ENCODE measurements at places on chromosomes 16 and 17.

DNA sequence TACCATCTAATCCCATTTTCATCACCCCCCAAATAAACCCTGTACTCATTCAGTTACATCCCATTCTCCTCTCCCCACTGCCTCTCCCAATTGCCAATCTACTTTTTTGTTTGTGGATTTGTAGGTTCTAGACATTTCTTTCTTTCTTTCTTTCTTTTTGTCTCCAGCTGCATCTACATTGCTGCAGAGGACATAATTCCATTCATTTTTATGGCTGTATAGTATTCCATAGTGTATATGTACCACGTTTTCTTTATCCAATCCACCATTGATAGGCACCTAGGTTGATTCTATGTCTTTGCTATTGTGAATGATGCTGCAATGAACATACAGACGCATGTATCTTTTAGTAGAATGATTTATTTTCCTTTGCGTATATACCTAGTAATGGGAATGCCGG lies 6.3 kb upstream of the CRYM start:
- no peak for DNase-seq

GRCh38 chr17:21679256-21680146 lies 12.8 kb upstream of the KCNJ18 start:
- no peak for DNase-seq

DNA sequence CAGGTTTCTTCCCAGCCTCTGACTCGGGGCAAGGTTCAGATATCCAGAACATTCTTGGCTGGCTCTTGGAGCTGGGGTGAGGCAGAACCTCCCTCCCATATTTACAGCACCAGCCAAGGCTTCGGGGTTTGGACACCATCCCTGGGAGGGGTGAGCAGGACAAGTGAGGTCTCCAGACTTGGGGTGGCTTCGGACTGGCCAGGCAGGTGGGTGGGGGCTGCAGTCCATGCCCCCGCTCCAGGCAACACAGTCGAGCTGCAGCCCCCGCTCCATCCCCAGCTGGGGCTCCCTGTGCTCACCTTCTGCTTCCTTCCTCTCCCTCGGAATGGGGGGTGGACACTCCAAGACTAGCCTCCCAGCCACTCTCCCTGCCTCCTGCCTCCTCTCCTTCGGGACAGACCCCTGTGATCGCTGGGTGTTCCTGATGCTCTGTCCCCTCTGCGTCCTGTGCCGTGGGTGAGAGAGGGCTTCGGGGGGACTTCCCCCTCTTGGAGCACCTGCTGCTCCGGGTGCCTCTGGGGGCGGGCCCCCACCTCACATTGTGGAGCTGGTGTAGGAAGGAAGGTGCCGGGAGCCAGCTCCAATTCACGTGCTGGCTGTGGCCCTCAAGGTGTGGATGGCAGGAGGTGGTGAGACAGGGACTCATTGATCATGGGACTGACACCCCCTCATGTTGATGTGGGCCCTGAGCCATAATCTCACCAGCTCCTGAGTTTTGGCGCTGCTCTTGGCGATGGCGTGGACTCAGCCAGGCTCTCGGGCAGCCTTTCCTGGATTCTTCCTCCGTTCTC lies 189.2 kb downstream of the SEC14L1 start:
- DNase-seq: no peak

- DNase-seq: no peak
Observed at GRCh38 chr16:9763505-9763904, 418.7 kb downstream of the GRIN2A start.

GRCh38 chr17:40675905-40676304 lies 10.9 kb upstream of the KRT222 start:
- DNase-seq: no peak

DNA sequence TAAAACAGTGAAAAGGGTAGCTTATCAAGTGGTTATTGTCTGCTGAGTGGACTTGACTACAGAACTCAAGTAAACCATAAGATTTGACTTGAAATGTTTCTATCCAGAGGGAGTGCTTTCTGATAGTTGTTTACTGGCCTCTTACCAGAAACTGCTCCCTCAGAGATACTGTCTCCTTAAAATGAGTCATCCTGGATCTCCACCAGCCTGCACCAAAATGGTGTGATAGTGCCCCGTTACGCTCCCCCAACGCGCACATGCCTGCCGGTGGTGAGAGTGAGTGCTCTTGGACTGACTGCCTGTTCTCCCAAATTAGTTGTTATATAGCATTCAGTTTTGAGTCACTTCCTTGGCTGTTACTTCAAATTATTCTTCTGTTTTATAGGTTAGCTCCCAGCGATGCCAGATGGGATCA lies 22.9 kb downstream of the PRCD start:
- DNase-seq: no peak

GRCh38 chr17:34368196-34368945 lies 5.3 kb upstream of the CCL1 start:
- no peak for DNase-seq

DNA sequence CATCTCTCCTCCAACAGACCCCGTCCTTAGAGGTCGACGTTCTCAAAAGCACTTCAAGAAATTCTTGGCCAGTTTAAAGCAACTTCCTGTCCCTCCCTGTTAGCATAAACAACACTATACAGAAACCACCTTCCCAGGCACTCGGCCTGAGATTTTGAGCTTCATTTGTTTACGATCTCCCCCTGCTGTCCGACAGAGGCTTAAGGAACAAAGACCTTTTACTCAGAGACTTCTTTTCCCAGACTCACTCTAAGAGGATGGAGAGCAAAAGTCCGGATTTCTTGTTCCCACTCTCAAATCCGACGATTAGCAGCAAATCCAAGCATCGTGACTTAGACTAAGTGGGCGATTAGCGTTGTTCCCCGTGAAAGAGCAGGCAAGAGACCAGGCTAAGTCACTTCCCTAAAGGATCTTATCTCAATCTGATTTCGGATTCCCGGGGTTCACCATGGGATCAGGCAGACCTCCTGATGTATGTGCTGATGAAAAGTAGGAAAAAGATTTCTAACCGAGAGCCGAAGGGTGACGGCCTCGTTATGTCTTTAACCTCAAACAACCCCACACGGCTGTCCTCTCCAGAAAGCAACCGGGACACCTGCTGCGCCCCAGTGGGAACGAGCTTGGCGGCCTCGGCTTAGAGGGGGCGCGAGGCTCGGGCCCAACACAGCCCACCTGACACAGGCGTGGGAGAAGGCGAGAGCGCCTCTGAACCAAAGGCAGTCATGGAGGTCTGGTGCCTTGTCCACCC lies 598 bp downstream of the INPP5K start:
- DNase-seq: peak; percentile 79

- DNase-seq: peak; percentile 22
Observed at GRCh38 chr17:79612468-79613194, 1.8 kb upstream of the RBFOX3 start.

DNA sequence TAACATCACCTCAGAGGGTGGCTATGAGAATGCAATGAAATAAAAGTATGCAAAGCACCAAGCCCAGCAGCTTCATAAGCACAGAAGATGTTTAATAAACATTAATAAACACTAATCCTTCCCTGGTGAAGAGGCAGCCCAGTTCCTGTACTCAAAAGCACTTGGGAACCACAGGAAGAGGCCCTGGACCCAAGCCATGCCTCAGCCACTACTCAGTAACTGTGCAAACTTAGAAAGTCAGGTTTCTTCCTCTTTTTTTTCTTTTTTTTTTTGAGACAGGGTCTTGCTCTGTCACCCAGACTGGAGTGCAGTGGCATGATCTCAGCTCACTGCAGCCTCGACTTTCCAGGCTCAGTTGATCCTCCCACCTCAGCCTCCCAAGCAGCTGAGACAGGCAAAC lies 5.3 kb downstream of the ARHGAP17 start:
- no peak for DNase-seq

DNA sequence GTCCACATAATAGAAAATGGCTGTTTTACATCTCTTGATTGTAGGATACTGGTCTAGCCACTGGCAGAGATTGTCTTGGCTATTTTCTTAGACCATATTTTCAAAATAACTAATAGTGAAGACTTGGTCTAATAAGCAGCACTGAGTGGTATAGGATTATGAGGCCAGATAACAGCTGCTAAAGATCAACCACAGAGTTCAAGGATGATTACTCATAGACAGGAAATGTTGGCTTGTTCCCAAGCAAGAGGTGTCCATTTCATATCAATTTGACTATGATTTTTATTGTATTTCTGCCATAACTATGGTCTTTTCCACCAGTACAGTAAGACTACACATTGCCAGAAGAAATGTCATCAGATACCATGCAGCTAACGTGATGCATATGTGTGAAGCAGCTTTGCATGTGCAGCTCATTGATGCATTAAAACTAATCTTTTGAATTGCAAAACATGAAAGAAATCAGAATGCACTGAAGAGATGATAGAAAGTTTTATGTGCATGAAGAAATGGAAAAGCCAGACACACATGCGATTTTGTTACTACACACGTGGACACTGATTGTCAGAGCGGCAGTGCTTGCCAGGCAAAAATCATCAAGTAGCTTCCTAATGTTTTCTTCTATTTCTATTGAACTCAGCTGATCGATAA lies 693.3 kb downstream of the CDH11 start:
- DNase-seq: peak; percentile 14

- no peak for DNase-seq
Observed at GRCh38 chr16:3974751-3975150, 94.2 kb upstream of the CREBBP start.

DNA sequence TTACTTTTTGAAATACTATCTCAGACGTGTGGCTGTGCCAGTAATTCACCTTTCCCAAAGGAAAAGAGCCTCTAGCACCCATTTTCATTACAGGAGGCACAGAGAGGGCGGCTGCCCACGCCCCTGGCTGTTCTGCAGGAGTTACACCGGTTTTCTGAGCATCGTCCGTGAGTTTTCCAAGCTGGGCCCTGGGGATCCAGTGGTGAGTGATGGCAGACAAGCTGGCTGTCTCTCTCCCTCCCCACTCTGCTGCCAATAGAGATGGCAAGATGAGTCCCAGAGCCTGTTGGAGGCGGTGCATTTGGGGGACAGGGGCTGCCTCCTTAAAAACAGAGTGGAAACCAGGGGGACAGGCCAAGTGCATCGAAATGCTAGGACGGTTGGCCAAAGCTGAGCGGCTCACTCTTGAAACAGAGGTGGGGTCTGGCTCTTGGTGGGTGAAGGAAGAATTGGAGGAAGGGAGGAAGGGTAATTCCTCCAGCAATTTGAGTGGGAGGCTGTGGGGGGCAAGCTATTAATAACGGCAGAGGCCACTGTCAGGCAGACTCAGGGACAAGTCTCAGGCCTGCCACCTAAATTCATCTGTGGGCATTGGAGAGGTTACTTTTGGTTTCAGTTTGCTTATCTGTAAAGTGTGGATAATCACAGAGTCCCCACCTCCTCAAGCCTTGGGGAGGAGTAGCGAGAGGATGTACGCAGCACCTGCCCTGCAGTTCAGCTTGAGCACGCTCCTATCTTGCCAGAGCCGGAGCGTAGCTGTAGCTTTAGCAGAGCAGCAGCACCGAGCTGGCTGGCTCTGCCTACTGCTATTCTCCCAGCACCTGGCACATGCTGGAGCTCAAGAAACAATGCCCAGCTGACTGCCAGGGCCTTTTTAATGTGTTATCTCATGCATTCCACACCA lies 7.5 kb upstream of the NOS2 start:
- peak; percentile 45 for DNase-seq

DNA sequence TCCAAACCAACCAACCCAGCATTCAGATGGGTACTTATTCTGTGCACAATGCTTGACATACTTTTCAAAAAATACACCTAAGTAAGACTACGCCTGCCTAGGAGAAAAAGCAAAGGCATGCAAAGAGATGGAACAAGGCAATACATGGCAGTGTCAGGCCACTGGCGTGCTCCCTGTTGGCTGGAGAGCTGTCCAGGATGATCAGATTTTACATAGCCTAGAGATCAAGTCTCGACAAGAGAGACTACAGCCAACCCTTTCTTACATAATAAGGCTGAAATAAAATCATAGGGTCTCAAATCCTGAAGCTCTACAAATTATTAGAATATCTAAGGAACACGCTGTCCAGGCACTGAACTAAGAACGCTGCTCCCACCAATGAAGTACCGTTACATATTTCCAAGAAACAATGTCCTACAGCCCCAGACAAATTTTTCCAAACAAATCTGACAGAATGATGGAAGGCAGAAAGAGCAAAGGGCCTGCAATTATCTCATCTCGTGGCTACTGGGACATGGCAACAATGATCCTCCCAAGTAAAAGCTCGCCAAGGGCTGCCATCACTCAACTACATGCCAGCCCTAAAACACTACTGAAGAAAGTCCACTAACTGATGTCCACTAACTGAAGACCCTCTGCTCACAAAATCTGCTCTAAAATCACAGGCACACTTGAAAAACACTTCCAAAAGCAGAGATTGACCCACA lies 5.1 kb downstream of the RPS15A start:
- DNase-seq: no peak

DNA sequence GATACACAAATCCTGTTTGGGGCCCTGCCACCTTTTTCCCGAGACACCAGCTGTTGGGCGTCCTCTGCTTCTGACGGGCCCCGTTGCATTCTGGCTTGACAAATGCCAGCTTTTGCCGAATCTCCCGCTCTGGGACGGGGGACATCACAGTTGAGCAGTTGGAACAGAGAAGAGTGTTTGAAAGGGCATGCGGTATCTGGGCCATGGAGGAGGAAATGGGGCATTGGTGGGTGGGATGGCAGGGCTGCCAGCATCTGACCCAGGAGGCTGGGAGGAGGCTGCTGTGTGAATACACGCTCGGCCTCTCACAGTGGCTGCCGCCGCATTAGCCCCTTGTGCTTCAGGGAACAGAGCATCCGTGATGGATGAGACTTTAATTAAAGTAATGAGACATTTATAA lies 184.3 kb upstream of the TNRC6C start:
- no peak for DNase-seq

DNA sequence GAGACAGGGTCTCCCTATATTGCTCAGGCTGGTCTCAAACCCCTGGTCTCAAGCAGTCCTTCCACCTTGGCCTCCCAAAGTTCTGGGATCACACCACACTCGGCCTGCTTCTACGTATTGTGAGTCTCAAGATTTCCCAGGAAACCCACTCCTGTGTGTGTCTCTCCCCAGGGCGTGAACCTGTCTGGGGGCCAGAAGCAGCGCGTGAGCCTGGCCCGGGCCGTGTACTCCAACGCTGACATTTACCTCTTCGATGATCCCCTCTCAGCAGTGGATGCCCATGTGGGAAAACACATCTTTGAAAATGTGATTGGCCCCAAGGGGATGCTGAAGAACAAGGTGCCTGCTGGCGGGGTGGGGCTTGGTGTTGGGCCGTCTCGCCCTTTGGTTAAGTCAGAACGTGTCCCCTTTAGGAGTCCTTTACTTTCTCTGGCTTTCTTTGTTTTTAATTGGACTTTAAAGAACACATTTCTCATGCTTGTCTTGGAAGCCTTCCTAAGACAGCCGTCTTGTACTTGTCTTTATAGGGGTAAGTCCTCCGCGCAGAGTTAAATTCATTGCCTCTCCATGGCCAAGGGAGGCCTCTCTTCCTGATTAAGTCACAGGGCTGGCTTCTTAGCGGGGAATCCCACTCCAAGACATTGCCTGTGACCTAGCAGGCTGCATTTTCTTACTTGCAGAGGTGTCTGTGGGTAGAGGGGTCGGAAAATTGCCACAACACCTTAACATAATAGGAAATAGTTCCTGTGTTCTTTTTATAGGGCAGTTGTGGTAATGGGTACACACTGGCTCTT lies 136.4 kb downstream of the ABCC6 start:
- no peak for DNase-seq

- no peak for DNase-seq
Observed at GRCh38 chr17:81037026-81037797, 2.3 kb downstream of the BAIAP2 start.

GRCh38 chr17:64694207-64694606 lies 32.1 kb upstream of the SMURF2 start:
- DNase-seq: peak; percentile 85

GRCh38 chr17:38900978-38901656 lies 24.3 kb upstream of the LASP1NB start:
- no peak for DNase-seq
